ENCODE measurements at places on chromosomes 5 and 9. TPM values are rescaled to one million over a fixed set of nuclear protein-coding genes. Genes with fewer than 3 reads are reported as not detected.

GRCh38 chr5:139473105-139473504 lies 2.3 kb downstream of the SMIM33 start:
- DNase-seq, result no peak

GRCh38 chr9:2966565-2967300 lies 122.8 kb upstream of the PUM3 start:
- DNase-seq, result no peak

DNA sequence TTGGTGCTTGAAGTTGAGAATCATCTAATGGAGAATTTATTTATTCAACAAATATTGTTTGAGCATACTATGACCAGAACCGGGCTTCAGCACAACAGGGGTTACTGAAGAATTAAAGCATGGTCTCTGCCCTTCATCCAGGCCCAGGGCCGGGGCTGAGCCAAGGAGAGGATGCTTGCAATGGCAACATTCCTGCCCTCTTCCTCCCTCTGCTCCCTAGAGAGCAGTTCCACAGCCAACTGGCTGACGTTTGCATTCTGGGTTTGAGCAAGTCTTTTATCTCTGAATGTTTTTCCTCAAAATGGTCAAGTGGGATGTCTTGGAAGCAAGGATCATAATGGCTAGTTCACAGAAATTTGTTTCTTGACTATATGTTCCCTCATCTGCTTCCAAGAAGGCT lies 80.7 kb downstream of the GLDC start:
- no peak for DNase-seq

ORM2 gene
- total RNA-seq, result not detected

DNA sequence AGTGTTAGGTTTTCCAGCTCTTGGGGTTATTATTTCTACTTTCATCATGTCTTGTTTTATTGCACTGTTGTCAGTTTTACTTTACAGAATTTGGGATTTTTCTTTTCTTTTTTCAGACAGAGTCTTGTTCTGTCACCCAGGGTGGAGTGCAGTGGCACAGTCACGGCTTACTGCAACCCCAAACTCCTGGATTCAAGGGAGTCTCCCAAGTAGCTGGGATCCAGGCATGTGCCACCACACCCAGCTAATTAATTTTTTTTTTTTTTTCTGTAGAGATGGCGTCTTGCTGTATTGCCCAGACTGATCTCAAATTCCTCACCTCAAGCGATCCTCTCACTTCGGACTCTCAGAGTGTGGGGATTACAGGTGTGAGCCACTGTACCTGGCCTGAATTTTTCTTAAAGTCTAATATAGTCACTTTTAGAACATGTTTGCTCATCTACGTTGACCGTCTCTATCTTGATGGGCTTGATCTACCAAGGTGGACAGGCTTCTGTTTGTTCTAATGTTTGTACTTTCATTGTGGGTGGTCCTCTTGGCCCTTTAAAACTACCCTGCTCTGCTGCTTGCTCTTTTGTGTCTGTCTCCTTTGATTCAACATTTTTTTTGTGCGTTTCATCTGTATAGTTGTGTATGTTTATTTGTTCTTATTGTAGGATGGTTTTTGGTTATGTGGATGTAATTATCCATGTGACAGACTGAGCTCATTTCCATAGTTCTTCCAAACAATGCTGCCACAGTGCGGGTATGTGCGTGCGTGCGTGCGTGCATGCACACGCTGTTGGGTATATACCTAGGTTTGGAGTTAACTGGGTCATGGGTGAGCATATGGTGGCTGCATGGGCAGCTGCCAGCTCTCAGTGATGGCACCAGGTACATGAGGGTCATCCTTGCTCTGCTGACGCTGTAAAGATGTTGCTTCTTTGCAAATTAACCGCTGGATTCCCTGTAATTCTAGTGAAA lies 18.1 kb downstream of the PRRC2B start:
- no peak for DNase-seq

DNA sequence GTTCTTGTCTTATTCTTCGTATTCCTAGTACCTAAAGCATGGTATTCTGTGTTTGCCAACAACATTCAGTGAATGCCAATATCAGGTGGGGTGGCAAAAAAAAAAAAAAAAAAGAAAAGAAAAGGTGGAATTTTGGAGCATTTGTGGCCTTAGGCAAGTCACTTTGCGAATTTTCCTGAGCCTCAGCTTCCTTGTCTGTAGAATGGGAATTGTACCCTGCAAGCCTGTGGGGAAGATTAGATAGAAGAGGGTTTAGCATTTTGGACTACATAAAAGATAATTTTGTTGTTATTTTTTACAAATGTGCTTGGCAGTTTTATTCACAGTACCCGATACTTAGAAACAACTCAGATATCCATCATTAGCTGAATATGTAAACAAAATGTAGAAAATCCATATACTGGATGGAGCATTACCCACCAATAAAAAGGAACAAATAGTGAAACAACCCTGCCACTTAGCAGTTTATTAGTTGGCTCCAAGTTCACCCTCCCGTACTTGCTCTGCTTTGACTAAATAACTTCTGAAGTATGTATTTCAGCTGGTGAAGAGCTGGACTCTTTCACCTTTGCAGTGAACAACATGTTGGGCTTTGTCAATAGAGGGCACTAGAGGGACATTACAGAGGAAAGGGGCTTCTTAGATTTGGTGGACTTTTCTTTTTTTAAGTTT lies 13.6 kb downstream of the UBE2D2 start:
- DNase-seq, result no peak

DNA sequence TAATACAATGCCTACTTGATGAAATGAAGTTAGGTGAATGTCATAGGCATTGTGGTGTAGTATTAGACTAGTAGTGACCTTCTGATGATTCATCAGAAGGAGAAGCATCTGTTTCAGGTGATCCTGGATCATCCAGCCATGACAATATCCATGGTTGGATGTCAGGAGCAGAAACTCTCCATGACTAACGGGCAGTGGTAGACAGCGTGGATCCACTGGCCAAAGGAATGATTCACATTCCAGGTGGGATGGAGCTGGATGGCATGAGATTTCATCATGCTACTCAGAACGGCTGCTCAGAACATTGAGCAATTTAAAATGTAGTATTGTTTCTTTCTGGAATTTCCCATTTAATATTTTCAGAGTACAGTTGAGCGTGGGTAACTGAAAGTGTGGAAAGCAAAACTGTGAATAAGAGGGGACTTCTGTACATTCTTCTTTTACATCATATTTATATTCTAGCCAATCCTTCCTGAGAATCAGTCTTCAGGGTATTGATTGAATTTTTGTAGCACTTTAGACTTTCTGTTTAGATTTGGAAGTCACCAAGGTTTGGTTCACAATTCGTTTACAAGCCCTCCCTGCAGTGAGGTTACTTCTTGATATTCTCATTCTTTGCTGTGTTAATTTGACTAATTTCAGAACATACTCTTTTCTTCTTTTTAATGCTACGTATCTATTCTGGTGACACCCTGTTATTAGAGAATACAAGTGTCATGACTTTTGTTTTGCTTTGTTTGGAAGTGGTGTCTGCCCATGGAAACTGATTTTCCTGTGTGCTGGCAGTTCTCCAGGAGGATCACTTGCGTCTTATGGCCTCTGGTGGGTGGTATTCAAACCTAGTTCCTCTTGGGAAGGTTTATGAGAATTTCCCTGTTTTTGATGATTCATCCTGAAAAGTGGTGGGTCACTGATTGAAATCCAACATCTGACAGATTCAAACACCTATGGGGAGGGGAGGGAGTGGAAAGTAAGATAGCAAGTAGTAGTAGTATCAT lies 12.2 kb upstream of the CLINT1 start:
- peak; percentile 97 for DNase-seq

- DNase-seq, result no peak
Measured at GRCh38 chr5:1465966-1466471, 20.8 kb upstream of the SLC6A3 start.

CDKN2A gene
- total RNA-seq, result 25.0 TPM

- DNase-seq, result no peak
Measured at GRCh38 chr5:106566031-106566430, 1104.7 kb downstream of the EFNA5 start.

PCDHGA2 gene
- total RNA-seq, result 1.2 TPM

- DNase-seq, result no peak
Measured at GRCh38 chr5:172624996-172625964, 15.8 kb upstream of the NEURL1B start.

DNA sequence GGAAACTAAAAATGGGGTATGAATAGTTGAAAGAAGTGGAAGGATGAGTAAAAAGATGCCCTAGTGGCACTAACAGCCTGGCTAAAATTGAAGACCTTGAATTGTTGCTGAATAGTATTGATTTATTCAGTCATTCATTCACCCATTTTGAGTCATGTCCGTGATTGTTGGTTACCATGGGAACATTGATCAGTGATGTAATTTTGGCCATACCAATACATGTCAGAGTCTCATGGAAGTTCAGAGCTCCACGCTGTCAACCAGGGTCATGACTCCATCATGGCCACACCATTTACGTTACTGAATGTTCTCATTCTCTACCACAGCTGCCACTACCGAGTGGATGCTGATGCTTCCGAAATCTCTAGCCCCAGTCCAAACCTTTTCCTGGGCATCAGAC lies 62.5 kb upstream of the FOXE1 start:
- DNase-seq, result no peak

DNA sequence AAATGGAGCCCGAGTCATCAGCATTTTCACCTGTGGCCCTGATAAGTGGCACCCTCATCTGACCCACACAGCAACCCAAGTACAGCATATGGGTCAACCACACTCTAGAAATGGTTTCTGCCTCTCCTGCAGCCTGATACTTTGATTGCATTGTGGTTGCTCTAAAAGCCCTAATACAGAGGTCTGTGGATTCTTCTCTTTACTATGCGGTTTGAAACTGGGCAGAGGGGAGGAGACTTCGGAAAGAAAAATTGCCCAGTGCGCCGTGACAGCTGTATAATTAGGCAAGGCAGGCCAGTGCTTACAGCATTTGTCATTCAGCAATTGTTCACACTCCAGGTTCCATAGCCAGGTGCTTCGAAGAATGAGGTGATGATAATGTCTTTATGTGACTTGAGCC lies 361.0 kb downstream of the NFIB start:
- DNase-seq, result peak; percentile 40

GRCh38 chr5:134459010-134459403 lies 47.3 kb upstream of the CDKN2AIPNL start:
- DNase-seq, result no peak

NXNL2 gene
- total RNA-seq, result 5.2 TPM

GRCh38 chr9:136082496-136083361 lies 12.4 kb downstream of the NACC2 start:
- DNase-seq, result no peak
